ENCODE measurements at places on chromosomes 16 and 17. TPM values are rescaled to one million over a fixed set of nuclear protein-coding genes. Genes with fewer than 3 reads are reported as not detected.

AATF gene
- 26.5 TPM for total RNA-seq

ITGA2B gene
- total RNA-seq = 2.7 TPM

C16orf96 gene
- 0.20 TPM for total RNA-seq

TP53TG3B gene
- not detected for total RNA-seq

OR4D1 gene
- not detected for total RNA-seq

SERPINF2 gene
- total RNA-seq = 21.3 TPM

HEATR3 gene
- total RNA-seq = 32.1 TPM

TBC1D3K gene
- not detected for total RNA-seq

PRR29 gene
- 0.63 TPM for total RNA-seq

CDH13 gene
- 14.4 TPM for total RNA-seq

TBC1D10B gene
- 52.2 TPM for total RNA-seq

ARHGDIG gene
- not detected for total RNA-seq

TBC1D3H gene
- total RNA-seq = not detected

UTS2R gene
- not detected for total RNA-seq

ENPP7 gene
- not detected for total RNA-seq

PROCA1 gene
- 5.0 TPM for total RNA-seq

ACAP1 gene
- total RNA-seq = 8.1 TPM

COX6A2 gene
- total RNA-seq = not detected

CHST5 gene
- total RNA-seq = 0.30 TPM

C16orf89 gene
- 12.2 TPM for total RNA-seq

ARL5C gene
- not detected for total RNA-seq

TEKT5 gene
- total RNA-seq = not detected

CDRT15 gene
- total RNA-seq = not detected

C17orf113 gene
- total RNA-seq = 1.2 TPM

ABCC6 gene
- total RNA-seq = 0.42 TPM

SLFN12L gene
- 1.2 TPM for total RNA-seq

HES7 gene
- total RNA-seq = not detected

DYNLL2 gene
- total RNA-seq = 18.8 TPM

OTOP2 gene
- not detected for total RNA-seq

Measured in tibial nerve (tissue), 4 donors.